HCT116 (cell line): ENCODE measurements at places on chromosomes 4 and X.
A peak's percentile ranks its signal among the peaks of the same experiment; 100 is the strongest.

- DNase-seq, result no peak
These were observed 57.1 kb upstream of the DDX3X start for GRCh38 chrX:41276661-41277506.

DNA sequence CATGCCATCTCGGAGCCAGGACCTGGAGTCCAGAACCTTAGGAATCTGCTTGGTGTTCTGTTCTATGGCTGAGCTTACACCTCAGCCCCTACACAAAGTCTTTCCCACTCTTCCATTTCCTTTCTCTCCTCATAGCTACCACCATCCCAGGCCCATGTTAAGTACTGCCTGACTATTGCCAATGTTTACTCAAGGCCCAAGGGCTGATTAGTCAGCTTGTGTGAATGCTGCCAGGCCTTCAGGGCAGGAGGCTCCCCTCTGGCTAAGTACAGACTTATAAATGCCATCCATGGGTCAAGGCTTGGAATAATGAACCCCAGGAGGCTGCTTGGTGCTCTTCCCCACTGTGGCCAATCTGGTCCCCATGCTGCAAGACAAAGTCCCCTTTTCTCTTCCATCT lies 411.6 kb upstream of the MAGEB18 start:
- no peak for DNase-seq

GRCh38 chr4:77089866-77090265 lies 14.1 kb upstream of the CCNI start:
- DNase-seq, result no peak

- no peak for DNase-seq
These were observed 13.7 kb downstream of the OCRL start for GRCh38 chrX:129553619-129554288.

GRCh38 chr4:55553441-55554201 lies 6.9 kb upstream of the CLOCK start:
- DNase-seq, result no peak

DNA sequence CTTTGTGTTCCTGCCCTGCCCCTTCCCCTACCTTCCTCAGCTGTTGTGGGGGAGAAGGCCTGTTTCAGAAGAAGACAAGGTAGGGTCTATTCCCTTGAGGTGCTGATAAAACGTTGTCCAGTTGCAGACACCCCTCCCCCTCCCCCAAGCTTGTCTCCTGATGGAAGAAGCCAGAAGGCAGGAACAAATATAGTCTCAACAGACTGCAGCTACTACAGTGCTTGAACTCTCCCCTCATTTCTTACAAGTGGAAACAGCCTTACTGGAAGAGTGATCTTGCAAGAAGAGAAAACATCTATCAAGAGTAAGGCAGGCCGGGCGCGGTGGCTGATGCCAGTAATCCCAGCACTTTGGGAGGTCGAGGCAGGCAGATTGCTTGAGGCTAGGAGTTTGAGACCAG lies 11.0 kb upstream of the MAP7D3 start:
- DNase-seq, result no peak

DNA sequence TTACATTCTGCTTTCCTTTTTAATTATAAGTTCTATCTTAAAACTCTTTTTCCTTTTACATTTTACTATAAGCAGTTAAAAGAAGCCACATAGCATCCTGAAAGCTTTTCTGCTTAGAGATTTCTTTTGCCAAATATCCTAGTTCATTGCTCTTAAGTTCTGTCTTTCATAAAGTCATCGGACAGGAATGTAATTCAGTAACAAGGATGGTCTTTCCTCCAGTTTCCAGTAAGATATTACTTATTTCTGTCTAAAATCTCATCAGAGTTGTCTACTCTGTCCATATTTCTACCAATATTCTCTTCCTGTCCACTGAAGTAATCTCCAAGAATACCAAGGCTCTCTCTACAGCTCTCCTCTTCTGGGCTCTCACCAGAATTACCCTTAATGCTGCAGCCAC lies 37.5 kb upstream of the ADH1C start:
- DNase-seq, result no peak

GRCh38 chr4:26441771-26442170 lies 48.5 kb downstream of the CCKAR start:
- no peak for DNase-seq

DNA sequence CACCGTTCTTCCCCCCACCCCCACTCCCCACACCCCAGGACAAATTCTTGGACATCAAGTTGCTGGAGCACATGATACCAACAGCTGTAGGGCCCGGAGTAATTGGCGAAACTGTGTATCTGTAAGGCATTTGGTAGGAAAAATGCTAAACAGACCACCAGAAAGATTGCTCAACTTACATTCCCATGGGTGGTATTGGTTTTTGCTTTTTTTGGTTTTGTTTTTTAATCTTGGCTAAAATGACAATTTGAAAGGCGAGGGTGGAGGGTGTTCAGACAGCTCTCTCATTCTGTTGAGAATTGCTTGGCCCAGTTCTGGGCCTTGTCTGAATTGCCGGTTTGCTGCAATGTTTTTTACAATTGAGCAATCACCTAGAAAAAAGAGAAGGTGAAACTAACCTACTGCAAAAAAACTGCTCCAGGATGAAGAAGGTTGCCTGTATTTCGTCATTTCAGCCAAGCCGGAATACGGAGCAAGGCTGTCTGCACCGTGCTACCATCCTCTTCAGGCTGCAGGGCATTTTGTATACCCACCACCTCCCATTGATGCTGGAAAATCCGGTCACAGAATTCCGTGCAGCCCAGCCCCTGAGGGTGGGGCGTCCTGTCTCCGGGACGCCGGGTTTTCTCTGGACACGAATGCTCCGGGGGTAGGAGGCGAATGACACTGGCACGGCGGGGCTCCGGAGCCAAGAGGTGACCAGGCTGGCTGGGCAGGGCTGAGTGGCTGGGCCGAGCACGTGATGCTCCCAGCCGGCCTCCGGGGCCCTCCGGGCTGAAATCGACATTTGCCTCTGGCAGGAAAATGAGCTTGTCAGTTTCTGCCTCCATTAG lies at the start of gene CLCN4:
CLCN4 (plus strand) TSS at position 777 of the 833 bp plus-strand sequence. CDS start 28,058 bp downstream, outside the sequence.
- peak; percentile 10 for DNase-seq

GRCh38 chr4:123361195-123361861 lies 35.3 kb upstream of the SPRY1 start:
- no peak for DNase-seq

DNA sequence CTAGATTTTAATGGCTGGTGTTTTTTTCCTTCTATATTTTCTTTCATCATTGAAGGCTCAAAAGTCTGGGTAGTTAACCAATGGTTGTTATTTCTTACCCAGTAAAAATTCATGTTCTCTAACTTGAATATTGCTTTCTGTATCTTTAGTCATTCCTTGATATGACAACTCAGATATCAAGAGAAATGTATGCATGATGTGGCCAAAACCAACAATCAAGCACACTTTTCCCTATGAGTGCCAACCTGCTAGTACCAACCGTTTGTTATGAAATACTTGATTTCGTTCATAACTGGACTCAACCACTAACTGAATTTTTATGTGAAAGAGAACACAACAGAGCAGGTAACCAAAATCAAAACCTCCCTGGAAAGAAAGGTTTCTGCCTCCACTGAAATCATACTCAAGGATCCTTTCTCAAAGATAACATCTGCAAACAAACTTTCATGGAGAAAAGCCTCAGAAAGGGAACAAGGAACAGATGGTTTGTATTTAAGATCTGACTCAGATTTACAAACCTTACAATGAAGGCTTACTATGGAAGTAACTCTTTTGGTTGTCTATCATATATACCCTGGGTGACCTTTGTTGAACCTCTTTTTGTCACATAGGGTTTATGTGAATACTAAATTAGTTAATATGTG lies 8.3 kb upstream of the VEGFC start:
- DNase-seq, result no peak

DNA sequence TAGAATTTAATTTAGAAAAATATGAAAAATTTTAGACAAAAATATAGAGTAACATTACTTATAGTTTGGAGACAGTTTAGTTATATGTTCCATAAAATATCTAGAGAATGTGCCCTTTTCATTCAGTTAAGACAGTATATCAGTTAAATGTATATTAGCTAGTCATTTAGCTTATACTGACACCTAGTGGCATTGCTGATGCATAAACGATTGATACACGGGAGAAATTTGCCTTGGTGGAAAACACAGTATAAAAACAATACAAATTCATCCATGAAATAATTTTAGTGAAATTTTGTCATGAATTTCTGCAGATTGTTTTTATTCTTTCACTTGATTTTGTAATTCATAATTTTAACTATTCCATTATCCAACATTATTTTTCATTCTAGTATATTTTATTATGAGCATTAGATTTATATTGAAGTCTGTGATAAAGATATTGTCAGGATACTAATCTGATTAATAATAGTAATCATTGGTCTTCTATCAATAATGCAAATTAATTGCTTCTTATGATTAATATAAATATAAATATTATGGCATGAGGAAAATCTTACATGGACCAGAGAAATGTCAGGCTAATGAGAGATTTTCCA lies 219.0 kb downstream of the TLL1 start:
- peak; percentile 15 for DNase-seq

DNA sequence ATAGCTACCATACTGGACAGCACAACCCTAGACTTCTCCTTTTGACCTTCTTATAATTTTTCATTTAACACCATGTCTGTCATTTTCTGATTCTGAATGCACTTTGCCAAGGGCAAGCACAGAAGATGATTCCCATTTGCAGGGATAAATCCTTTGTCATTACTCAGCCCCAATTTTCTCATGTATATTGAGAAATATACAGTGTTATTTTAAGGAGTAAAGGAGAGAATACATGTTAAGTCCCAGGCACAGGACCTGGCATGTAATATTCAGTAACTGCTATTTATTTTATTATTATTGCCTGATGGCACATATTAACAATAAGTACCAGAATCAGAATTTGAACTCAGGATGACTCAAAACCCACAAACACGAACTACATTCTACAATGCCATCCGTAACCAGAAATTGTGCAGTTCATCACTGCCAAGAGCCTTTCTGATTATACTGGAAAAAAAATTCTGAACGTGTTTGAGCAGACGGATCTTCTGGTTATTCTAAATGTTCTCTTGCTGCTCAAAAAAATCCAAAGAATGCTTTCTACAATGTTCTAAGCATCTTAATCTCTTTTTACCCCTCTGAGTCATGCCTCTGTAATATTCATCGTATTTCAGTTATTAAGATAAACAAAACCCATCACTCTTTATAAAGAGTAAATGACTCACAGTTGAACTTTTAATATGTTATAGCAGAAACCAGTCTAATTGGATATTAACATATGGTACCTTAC lies 170.0 kb downstream of the MID1 start:
- no peak for DNase-seq

GRCh38 chr4:111283066-111283677 lies 660.3 kb upstream of the PITX2 start:
- DNase-seq, result peak; percentile 65

DNA sequence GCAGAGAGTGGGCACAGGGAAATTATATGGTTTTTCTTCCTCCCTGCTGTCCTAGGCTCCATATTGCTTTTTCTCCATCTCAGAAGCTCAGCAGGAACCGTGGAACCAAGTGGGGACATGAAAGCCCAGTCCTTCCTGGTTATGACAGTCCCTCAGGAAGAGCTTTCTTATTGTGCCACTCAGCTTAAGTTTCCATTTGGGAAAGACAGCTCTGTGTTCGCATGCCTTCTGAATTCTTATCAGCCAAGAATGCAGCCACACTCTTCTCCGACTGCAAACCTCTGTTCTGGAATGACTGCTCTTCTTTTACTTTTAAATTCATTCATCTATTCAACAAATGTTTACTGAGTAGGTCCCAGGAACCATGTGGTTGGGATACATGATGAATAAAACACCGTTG lies 58.0 kb upstream of the PPARGC1A start:
- no peak for DNase-seq

- DNase-seq, result peak; percentile 87
These were observed 17.8 kb downstream of the ANXA3 start for GRCh38 chr4:78569306-78569821.

GRCh38 chr4:98222306-98222705 lies 38.9 kb upstream of the RAP1GDS1 start:
- no peak for DNase-seq

- DNase-seq, result no peak
These were observed 1.9 kb downstream of the GASK1B start for GRCh38 chr4:158170691-158171561.

- DNase-seq, result peak; percentile 58
These were observed 2.5 kb downstream of the COQ2 start for GRCh38 chr4:83282049-83282535.

- no peak for DNase-seq
These were observed 344.1 kb downstream of the SH2D1A start for GRCh38 chrX:124690495-124690894.

GRCh38 chr4:154584259-154584658 lies 6.3 kb downstream of the FGA start:
- DNase-seq, result no peak

DNA sequence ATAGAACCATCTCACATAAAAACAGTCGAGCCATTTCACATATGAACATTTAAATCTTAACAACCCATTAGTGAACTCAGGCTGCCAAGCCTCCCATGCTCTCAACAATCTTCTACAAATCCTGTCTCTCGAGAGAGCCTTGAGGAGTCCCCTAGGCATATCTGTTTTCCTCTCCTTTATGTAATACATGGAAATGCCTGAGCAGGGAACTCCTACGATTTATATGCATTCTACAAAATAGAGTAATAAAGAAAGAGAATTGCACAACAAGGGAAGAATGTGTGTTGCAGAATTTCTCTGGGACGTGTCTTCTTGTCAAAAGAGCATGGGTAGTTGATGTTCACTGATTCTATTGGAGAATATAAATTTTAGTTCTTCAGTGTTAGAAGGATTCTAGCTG lies 101.8 kb upstream of the VCX2 start:
- DNase-seq, result no peak

DNA sequence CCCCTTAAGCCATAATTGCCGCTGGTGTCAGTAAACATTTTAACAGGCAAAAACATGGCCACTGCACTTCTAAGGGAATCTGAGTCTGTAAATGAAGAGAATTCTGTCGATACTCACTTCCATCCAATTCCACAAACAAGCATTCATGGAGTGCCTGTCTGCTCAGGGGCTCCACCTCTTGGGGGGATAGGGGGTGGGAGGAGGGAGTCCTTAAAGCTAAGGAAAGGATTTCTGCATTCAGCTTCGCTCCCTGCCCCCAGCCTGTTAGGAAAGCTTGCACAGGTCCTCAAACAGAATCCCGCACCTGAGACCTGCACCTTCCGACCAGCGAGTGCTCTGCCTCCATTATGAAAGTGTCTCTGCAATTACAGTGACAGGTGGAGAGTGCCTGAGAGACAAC lies 130.2 kb upstream of the KIT start:
- DNase-seq, result no peak

DNA sequence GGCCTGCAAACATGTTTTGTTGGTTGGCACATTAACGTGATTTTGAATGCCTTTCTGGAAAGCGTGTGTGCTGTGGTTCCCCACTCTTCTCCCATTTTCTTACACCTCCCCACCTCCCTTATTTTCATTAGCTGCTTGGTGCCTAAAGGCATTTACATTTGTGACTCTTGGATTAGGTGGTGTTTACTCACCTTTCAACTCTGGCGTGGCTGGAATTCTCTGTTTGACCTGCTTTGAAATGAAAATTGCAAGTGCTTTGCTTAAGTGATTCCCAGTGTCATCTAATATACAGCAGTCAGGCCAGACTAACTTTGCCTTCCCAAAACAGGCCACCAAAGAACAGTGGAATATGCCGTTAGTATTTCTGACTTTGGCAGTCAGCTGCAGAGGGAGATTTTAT lies 80.5 kb downstream of the NHSL2 start:
- DNase-seq, result no peak
